Fibroblast of the conjunctiva (primary cell): ENCODE measurements at places on chromosomes 3 and 15.

GRCh38 chr3:12345141-12345561, 56.3 kb downstream of the PPARG start:
- DNase-seq: no peak

GRCh38 chr3:101676765-101677435, at the start of gene ZBTB11:
Gene ZBTB11 (minus strand): TSS chr3:101677132. CDS start chr3:101676914, 218 bp downstream.
- peak; percentile 100 for DNase-seq

DNA sequence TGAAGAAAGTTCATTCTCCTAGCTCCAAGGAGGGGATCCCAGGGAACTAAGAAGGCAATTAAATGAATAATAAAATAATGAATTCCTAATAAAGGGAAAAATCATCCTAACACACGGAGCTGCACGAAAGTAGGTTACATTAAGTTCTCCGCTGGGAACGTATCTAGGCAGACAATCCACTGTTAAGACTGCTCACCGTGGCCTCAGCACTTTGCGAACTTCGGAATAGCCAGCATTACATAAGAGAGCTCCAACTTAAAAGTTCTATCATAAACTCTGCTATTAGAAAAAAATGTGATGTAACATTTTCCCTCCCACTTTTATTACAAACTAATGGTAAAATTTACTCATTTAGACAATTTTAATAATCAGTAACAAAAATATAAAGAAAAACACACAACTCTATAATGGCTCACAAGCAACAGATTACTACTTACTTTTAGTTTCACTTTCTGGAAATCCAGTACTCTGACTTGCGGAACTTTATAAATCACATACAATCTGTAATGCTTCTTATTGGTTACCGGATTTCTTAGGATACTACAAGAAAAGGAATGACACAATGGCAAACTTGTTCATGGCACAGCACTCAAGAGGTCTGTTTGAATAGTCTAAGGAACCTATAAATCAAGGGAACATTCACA, 8.5 kb downstream of the SNRPA1 start:
- no peak for DNase-seq

- DNase-seq: no peak
Observed at GRCh38 chr3:15361494-15362214, 29.3 kb upstream of the SH3BP5 start.

DNA sequence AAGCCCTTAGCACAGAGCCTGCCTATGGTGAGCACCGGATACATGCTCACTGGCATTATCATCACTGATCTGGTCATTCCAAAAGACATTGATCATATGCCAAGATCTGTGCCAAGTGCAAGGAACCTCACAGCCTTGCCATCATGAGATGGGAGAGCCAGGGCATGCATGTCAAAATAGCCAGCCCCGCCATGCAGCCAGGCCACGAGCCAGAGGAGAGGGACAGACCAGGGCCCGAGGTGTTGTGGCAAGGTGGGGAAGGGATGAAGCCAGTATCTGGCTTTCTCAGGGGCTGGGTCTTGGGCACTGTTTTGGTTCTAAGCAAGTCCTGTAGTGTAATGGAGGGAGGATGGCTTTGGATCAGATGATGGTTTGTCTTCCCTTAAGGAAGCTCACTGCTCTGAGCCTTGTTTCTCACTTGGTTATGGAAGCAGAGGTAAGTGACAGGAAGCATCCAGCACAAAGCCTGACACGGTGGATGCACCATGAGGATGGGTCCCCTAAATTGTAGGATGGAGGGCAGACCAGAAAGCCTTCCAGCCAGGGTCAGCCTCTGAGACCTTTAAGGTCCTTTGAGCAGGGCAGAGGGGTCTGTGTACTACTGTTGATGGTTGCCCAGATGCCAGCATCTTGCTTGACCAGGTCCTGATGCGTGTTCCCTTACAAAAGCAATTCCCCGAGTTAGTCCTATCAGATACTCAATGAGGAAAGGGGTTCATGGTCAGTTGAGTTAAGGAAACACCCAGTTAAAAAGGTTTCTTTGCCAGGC, 247.7 kb upstream of the TLE3 start:
- DNase-seq: no peak

DNA sequence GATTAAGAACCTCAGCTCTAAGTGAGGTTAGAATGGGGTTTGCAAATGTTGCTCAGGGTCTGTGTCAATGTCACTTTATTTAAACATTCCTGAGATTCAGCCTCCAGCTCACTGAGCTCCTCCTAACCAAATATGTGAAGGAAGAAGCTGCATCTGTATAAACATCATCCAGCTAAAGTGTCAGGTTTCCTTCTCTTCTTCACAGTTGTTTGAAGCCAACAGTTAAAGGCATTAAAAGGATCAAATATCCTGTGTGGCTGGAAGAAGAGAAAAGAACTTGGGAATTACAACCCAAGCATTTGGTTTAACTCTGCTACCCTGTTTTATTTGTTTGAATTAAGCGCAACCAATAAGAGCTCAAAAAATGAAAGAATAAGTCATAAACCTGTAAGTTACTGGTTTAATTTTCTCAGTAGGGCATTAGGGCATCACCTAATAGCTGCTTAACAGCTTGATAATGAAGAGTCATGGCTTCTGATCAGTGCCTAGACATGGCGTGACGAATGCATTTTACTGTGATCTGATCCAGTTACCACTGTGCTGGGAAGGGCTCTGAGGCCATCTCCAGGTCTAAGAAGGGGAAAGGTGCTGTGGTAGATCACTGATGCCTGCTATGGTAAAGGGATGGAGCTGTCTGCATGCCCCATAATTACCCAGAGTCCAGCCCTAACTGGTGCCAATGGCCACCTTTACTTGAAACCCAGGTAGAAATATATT, 165.7 kb upstream of the TSC22D2 start:
- DNase-seq: no peak

GRCh38 chr3:153232851-153233271, 70.8 kb downstream of the RAP2B start:
- DNase-seq: peak; percentile 51

DNA sequence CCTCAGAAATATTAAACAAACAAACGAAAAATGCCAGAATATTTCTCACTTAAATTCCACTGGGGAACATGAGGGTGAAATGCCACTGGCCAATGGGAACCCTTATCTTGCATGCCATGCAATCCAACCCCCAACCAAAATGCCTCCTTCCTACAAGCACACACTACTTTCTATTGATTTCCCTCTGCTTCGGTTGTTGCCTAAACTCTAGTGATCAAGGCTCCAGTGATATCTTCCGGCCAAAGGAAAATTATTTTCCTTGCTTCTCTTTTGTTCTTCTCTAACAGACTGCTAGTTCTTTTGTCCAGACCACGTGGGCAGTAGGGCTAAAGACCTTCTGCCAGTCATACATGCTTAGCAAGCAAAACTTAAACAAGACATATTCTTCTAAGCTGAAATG, 115.7 kb downstream of the TMCC1 start:
- no peak for DNase-seq

DNA sequence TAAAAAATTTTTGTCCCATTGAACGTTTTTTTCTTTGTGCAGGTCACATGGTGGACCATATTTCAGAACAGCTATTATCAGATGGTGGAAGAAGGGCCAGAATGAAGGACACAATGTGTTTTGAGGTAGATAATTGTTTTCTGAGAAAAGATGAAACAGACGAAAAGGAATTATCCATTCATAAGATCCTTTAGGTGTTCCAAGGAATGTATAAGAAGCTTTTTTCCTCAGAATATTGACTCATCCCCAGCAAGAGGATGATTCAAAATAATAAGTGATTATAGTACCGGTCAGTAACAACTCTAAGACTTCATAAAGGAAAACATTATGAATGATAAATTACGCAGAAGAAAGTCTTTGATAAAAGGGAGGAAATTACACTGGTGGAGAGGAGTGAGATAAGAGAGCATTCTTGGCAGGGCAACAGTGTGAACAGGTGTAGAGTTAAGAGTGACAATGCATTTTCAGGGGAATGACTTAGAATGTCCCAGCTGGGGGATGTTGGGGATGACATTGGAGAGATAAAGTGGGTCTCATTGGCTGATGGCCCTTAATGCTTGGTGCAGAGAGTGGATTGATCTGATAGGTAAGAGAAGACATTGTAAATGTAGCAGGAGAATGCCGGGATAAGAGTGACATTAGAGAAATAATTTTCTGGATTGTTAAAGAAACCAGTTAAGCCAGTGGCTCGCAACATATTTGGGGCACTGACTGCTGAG, 27.0 kb upstream of the AQP9 start:
- DNase-seq: no peak

- no peak for DNase-seq
Observed at GRCh38 chr3:140238646-140239314, 303.8 kb downstream of the CLSTN2 start.

- no peak for DNase-seq
Observed at GRCh38 chr3:134928392-134928791, 133.3 kb downstream of the EPHB1 start.

DNA sequence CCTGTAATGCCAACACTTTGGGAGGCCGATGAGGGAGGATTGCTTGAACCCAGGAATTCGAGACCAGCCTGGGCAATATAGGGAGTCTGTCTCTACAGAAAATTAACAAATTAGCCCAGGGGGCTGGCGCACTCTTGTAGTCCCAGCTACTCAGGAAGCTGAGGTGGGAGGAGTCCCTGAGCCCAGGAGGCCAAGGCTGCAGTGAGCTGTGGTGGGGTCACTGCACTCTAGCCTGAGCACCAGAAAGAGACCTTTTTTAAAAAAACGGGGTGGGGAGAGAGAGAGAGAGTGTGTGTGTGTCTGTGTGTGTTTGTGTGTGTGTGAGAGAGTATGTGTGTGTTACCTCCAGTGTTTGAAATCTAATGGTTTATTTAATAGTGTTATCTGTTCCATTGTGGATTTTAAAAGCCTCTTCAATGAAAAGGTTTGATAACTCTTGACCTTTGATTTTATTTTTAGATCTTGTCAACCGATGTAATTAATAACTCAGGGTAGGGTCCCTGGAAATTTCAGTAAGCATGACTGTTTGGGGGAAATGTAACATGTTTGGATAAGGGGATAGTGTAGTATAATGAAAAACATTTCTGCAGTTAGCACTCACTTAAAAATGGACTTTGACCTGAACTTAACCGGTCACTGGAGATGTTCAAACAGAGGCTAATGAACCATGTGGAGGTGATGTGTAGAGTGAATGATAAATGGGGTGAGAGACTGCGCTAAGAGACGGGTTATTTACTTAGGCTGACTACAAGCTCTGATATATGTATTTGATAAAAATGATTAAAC, 29.7 kb downstream of the LRCH3 start:
- DNase-seq: no peak

DNA sequence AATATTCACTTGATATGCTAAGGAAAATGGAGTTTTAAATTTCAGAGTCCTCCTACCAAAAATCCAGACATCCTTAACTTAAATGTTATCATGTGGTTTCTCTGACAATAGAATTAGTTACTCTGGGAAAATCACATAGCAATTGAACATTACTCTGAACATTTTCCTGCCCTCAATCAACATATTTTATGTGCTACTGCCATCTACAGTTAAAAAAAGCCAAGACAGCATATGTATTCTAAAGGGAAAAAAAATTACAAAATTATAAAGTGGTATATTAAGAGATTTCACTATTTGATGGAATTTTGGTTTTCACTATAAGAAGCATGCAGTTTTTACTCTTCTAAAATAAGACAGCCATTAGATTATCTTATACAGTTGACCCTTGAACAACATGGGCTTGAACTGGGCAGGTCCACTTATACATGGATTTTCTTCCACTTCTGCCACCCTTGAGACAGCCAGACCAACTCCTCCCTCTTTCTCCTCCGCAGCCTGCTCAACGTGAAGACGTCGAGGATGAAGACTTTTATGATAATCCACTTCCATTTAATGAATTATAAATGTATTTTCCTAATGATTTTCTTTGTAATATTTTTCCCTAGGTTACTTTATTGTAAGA, 122.3 kb downstream of the ATP1B3 start:
- peak; percentile 1 for DNase-seq

GRCh38 chr15:84883916-84884781, at the start of gene SLC28A1:
Gene SLC28A1 (plus strand): TSS chr15:84884662. CDS start chr15:84887761, 3,099 bp downstream.
- DNase-seq: no peak

DNA sequence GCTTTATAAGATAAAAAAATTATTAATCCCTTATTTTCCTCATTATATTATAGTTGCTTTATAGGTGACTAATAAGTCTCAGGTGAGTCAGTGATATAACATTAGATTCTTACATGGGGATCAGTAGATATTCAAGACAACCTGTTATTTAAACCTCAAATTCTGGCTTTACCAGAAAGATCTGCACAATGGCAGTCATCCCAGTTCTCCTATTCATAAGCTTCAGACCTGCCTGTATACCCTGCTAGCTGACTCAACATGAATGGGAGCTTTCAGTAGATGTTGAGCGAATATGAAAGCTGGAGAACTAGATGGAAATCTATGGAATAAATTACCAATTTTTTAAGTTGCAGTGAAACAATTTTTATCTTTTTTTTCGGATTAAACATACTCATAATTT, 20.5 kb upstream of the CCDC54 start:
- no peak for DNase-seq

- no peak for DNase-seq
Observed at GRCh38 chr3:120821426-120821825, 78.9 kb downstream of the GTF2E1 start.

DNA sequence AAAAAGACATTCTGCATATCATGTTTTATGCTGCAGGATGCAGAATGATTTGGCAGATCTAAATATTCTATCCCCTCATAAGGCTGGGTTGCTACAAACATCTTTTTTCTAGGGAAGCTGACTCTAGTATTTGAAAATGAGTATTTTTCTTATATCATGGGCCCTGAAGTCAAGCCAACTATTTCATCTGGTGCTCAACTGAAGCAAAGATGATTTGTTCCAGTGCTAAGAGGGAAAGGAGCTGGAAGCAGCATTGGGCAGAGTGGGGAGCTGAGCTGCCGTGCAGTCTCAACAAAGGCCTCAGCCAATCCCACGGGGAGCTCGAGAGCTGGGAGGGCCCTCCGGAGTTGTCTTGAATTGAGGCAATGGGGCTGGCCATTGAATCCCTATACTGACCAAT, 155.3 kb upstream of the SLCO3A1 start:
- DNase-seq: no peak

GRCh38 chr3:141011997-141012262, 39.2 kb upstream of the SPSB4 start:
- DNase-seq: no peak

DNA sequence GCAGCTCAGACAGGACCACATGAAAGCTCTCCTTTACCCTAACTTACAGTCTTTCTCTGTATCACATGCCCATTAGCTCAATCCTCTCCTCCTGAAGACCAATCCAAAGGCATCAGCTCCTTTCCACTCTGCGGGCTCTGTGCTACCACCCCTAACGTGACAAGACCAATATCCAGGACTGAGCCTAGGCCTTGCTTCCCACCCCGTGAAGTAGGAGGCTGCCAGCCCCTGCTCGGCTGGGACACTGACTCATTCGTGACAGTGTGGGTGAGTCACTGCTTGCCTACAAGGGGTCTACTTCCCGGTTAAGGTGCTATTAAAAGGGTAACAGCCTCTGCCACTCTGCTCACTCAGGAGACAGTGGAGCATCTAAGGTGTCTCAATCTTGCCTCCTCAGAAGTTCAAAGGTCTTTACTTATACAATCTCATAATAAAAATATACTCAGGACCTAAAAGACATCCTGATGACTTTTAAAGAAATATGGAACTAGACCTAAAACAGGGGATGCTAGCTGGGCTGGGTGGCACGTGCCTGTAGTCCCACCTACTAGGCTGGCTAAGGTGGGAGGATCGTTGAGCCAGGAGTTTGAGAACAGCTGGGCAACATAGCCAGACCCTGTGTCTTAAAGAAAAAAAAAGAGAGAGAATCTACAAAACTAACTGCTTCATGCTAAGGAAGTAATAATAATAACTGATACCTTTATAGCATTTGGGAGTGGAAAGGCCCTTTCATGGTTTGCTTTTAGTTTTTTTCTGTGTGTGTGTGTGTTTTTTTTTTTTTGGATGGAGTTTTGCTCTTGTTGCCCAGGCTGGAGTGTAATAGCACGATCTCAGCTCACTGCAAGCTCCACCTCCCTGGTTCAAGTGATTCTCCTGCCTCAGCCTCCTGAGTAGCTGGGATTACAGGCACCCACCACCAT, 55.0 kb downstream of the TMEM44 start:
- peak; percentile 40 for DNase-seq
